ENCODE measurements at places on chromosomes 1 and 21.

DNA sequence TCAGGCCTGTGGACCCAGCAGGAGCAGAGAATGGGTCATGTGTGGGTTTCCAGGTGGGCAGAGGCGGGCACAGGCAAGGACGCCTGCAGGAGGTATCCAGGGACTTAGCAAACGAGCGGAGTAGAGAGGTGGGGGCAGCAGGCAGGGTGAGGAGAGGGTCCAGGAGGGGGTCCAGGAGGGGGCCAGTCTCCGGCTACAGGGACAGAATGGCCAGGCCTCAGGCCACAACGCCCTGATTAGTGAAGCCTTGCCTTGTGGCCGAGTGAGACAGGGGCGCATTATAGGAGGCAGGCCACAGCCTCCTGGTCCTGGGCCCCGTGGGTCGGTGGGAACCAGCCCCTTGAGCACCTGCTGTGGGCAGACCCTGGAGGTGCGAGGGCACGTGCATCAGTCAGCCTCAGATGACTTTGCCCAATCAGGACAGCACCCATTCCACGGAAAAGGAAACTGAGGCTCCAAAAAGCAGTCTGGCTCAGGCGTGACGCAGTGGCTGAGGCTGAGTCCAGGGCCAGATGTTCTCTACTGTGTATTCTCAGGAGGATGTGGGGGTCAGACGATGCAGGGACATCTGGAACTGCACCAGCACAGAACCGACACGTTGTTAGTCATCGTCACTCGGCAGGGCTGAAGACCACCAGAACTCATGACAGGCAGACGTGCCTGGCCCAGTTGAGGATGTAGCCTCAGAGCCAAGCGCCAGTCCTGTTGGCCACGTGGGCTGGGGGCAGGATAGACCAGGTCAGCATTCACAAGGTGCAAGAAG lies 113.7 kb downstream of the CRYAA start:
- H3K4me3 ChIP-seq = no peak overlapping the region
- no peaks in the 10 kb centered on the region for H3K27me3 ChIP-seq
- H3K36me3 ChIP-seq = no peaks in the 10 kb centered on the region

DNA sequence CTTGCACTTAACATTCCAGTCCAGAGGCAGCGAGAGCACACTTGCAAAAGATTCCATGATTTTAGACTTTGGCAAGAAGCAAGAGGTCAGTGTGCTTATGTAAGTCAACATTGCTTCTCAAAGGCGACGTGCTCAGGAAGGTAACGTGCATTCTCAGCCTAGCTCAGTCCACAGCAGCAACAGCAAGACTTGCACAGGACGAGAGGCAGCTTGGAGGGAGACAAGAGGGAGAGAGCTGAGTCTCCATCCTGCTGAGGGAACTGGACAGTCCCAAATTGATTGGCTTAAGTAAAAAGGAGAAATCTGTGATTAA lies 56.5 kb downstream of the PTP4A2 start:
- no peak overlapping the region for H3K4me3 ChIP-seq
- no peaks in the 10 kb centered on the region for H3K27me3 ChIP-seq
- H3K4me1 ChIP-seq = no peaks in the 10 kb centered on the region

DNA sequence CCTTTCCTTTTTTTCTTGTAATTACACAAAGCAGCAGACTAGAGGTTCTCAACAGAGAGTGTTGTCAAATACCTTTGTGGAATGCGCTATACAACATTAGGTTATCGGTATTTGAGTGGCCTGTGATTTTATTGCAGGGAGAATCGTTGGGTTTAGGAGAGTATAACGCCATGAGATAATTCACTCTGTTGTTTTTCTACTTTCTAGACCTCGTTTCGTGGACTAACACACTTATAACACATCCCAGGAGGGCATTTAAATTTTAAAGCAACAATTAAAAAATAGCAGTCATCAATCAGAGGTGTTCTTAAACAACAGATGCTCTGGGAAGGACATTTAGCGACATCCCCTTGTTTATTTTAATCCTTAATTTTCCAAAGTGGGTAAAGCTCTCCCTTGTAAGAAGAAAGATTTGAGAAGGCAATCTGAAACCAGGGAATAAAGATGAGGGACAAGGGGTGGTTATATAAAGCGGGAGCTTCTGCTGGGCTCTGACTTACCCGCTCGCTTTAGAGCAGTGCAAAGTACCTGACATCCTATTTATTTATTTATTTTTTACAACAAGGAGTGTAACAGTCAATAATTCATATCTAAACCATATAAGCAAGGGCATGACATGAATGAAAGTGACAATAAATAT lies 4.9 kb downstream of the PBX1 start:
- peaks cover 4% of the 10 kb centered on the region for H3K36me3 ChIP-seq
- no peak for DNase-seq
- H3K4me1 ChIP-seq = peaks cover 34% of the 10 kb centered on the region
- peak overlapping the region; percentile 21 for H3K4me3 ChIP-seq
- H3K27me3 ChIP-seq = no peaks in the 10 kb centered on the region
- no peak overlapping the region for H3K27ac ChIP-seq

GRCh38 chr1:155301342-155301841 lies at the start of gene PKLR:
TSS of gene PKLR (minus strand) at chr1:155301438. CDS start at chr1:155301395, 43 bp downstream.
- no peaks in the 10 kb centered on the region for H3K36me3 ChIP-seq
- no peak for DNase-seq
- peaks cover 7% of the 10 kb centered on the region for H3K27me3 ChIP-seq
- H3K4me1 ChIP-seq = no peaks in the 10 kb centered on the region
- H3K27ac ChIP-seq = no peak within 1 kb of the TSS

- no peaks in the 10 kb centered on the region for H3K27me3 ChIP-seq
- no peak overlapping the region for H3K4me3 ChIP-seq
- DNase-seq = peak; percentile 21
- H3K27ac ChIP-seq = no peak overlapping the region
- peaks cover 3% of the 10 kb centered on the region for H3K36me3 ChIP-seq
- H3K4me1 ChIP-seq = no peaks in the 10 kb centered on the region
These were observed 147.3 kb downstream of the HS2ST1 start for GRCh38 chr1:87061742-87062156.

DNA sequence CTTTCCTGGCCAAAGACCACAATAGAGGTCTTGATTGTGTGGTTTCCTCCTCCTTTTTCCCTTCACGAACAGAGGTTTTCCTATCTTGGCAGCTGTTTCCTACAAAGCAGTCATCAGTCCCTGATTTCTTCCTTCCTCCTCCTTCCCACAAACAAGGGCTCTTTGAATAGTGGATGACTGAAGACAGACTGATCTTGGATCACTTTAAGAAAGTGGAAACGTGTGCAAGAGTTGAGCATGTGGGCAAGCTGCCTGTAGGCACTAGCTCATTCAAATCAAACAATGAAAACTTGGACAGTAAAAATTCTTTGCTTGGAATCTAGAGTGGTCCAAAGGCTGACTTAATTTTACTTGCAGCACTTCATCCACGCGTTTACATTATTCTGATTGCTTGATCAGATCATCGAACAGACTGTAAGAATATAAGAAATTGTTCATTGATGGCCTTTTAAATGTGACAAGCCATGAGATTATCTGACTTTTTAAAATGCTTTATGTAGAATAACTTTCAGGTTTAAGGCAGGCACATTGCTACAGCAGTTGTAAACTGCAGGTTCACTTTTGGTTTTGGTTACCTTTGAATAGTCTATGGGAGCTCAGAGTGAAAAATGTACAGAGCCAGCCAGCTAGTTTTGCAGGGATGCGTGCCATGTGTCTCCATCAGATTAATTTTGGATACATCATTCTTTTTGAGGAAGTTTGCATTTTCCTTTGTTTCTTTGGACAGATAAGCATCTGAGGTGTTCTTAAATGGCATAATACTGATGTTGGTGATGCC lies 34.4 kb downstream of the ADGRL2 start:
- H3K27me3 ChIP-seq = no peaks in the 10 kb centered on the region
- peak; percentile 1 for DNase-seq
- no peak overlapping the region for H3K4me3 ChIP-seq
- H3K36me3 ChIP-seq = no peaks in the 10 kb centered on the region
- H3K27ac ChIP-seq = no peak overlapping the region
- no peaks in the 10 kb centered on the region for H3K4me1 ChIP-seq

DNA sequence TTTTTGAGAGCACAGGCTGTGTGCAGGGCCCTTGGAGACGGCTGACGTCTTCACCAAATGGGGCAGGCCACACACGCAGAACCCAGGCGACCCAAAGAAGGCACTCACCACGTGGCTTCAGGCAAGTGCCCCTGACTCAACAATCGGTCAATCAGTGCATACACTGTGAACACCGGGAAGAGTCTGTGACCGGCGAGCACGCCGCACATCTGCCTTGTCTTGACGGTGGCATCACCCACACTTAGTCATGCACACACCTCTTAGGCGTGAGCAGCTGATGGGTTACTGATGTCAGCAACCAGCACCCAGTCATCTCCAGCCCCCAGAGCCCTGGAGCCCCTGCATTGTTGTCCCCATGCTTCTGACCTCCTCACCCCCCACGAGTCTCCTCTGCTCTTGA lies 4.9 kb upstream of the LRRC3 start:
- no peak overlapping the region for H3K27ac ChIP-seq
- DNase-seq = no peak
- H3K4me3 ChIP-seq = no peak overlapping the region
- H3K27me3 ChIP-seq = peaks cover 24% of the 10 kb centered on the region

GRCh38 chr1:17689011-17689410 lies 66.1 kb upstream of the ACTL8 start:
- no peaks in the 10 kb centered on the region for H3K36me3 ChIP-seq
- no peak overlapping the region for H3K27ac ChIP-seq
- H3K4me3 ChIP-seq = no peak overlapping the region
- peaks cover 3% of the 10 kb centered on the region for H3K4me1 ChIP-seq

DNA sequence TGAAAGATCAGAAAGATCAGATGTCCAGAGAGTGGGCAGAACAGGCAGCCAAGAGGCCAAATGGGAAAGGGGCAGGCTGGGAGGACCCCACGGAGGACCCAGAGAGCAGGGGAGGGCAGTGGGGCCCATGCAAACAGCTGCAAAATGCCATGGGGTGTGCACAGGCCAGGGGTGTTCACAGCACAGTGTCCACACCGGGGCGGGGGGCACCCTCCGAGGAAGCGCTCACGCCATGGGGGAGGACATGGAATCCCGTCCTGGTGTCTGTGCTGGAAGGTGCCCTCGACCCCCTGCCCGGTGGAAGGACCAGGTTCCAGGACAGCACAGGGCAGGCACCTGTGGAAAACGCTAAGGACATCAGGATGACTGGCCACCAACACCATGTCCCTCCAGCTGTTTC lies 1.5 kb downstream of the INTS11 start:
- H3K36me3 ChIP-seq = peaks cover 51% of the 10 kb centered on the region
- no peaks in the 10 kb centered on the region for H3K27me3 ChIP-seq
- peaks cover 29% of the 10 kb centered on the region for H3K4me1 ChIP-seq
- no peak overlapping the region for H3K27ac ChIP-seq
- no peak overlapping the region for H3K4me3 ChIP-seq
- DNase-seq = no peak

GRCh38 chr1:201253906-201254624 lies 29.2 kb upstream of the PKP1 start:
- no peaks in the 10 kb centered on the region for H3K36me3 ChIP-seq
- no peak overlapping the region for H3K27ac ChIP-seq
- no peaks in the 10 kb centered on the region for H3K4me1 ChIP-seq
- H3K4me3 ChIP-seq = no peak overlapping the region
- no peak for DNase-seq

Data from common myeloid progenitor, CD34-positive (primary cell).